Retinal pigment epithelial cell (primary cell): ENCODE measurements at places on chromosomes 6 and 20.

GRCh38 chr6:157990321-157991066, 8.8 kb downstream of the SYNJ2 start:
- no peak for DNase-seq

- DNase-seq, result no peak
Measured at GRCh38 chr6:44390158-44390683, 2.7 kb downstream of the CDC5L start.

DNA sequence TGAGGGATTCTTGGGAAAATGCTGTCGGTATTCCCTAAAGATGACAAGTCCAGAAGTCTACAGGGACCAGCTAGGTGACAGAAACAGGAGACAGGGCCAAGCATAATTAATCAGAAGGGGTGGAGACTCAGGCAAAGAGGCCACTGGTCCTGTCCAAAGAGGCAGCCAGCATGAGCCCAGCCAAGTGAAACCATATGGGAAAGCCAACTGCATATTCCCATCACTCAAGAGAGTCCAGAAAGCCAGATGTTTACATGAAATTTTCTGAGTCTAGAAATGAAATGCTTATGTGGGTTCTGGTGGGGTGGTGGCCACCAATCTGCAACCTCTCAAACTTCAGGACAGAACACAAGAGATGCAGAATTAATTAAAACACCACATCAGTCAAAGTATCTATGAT, 74.3 kb downstream of the ANKRD60 start:
- DNase-seq, result no peak

DNA sequence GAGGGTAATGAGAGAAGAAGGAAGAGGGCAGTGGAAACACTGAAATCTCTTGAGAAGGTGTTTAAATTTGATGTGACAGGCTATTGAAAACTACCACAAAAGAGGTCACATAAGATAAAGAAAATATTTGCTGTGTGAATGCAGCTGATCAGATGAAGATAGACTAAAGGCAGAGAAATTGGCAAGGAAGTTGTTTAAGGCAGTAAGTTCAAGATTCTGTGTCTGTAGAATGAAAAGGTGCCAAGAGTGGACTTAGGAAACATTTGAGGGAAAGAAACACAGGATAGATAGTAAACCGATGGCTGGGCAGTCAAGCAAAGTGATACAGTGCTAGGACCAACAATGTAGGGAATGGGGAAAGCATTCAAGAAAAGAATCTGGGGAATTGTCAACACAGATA, 332.3 kb upstream of the MARCKS start:
- DNase-seq, result no peak

- DNase-seq, result no peak
Measured at GRCh38 chr6:124028117-124028516, 224.5 kb downstream of the NKAIN2 start.

DNA sequence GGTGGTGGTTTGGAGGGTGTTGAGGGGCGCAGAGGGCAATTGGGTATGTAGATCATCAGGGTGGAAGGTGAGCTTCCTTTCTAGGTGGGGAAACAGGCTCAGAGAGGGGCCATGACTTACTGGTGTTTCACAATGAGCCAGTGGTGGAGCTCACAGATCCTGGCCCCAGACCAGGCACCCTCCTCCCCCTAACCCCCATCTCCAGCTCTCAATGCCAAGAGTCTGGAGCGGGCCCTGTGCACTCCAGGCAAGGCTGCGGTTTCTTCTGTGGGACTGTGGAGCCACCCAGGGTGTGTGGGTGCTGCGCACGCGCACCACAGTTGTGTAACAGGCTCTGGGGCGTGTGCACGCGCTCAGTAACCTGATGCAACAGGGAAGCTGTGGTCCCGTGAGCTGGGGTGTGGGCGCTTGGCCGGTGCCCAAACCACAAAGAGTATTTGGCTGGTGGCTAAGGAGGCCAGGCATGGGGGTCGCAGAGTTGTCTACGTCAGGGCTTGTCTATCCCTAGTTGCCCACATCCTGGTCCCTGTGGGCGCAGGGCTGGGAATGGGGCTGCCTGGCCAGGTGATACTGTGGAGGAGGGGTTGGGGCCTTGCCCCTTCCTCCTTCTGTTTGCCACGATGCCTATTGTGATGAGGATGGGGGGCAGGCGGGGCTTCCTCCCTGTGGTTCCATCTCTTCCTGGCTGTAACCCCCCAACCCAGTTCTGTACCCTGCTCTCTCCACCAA, 37.5 kb upstream of the MRPS18A start:
- peak; percentile 93 for DNase-seq

- DNase-seq, result no peak
Measured at GRCh38 chr6:143157131-143157530, 96.4 kb downstream of the AIG1 start.

DNA sequence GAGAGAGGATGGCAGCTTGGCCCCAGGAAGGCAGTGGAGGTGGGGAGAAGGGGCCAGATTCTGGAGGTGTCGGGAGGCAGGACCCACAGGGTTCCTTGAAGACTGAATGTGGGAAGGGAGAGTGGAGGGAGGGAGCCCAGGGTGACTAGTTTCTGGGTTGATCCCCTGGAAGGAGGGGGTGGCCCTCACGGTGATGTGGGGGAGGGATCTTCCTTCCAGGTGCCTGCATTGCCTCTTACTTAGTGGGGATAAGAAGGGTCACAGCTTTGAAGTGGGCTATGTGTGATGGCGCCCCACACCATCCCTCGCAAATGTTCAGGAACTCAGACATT, 26.7 kb downstream of the VSTM2L start:
- DNase-seq, result no peak

GRCh38 chr6:158996856-158997255, 3.1 kb downstream of the RSPH3 start:
- no peak for DNase-seq

DNA sequence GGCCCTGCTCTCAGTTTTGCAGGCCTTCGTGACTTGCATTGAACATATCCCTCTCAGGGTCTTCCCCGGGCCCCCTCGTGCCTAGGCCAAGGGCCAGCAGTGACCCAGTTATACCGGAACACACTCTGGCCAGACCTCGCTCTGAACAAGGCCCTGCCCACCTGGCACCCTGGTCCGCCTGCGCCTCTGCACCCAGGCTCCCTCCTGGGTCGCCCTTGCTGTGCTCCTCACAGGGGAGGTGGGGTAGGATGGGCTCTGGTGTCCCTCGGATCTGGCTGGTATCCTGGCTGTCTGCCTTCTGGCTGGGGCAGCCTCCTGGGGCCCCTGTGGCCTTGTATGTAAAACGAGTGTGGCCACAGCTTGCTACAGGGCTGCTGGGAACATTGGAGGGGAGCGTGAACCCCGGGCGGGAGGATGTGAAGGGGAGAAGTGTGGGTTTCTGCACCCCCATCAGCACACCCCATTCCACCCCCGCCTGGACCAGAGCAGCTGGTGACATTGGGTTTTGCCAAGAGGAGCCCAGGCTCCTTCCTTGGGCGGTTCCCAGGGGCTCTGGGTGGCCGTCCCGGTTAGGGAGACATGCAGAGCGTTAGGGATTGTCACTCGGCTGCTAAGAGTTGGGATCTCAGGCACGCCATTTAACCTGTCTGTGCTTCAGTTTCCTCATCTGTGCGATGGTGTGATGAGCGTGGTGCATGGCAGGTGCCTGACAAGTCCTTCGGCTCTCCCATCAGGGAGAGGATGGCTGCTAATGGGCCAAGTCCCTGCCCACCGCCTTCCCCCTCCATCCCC, 17.5 kb downstream of the SRC start:
- DNase-seq, result no peak

DNA sequence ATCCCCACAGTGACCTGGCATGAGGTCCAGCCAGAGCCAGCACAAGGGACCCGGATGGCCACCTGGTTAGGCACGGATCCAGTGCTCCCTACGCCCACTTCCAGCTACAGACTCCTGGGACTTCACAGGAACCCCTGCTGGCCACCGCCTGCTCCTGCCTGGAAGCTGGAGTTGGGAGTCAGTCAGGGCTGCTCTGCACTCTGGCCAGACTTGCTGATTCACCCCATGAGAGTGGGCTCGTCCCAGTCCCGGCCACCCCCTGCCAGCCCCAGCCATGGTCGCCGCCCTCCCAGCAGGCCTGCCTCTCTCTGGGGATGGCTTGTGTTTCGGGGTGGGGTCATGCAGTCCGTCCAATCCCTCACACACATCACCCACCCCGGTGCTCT, 125.8 kb downstream of the DLL1 start:
- no peak for DNase-seq

DNA sequence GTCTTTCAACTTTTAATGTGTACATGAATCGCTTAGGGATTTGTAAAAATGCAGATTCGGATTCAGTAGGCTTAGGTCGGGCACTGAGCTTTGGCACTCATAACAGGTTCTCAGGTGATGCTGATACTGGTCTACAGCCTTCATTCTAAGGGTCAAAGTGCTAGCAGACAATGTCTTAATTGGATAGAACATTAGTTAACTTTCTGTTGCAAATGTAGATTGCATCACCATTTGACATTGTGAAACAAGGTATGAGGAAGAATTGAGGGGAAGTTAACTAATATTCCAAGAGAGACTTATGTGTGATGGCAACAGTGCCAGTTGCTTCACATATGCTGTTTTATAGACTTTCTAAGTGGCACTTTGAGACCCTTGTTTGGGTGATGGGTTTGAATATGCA, 86.9 kb downstream of the MLIP start:
- DNase-seq, result no peak

- DNase-seq, result no peak
Measured at GRCh38 chr6:33607126-33607783, 13.9 kb upstream of the ITPR3 start.

GRCh38 chr6:37938909-37939308, 119.4 kb downstream of the ZFAND3 start:
- DNase-seq, result peak; percentile 13

DNA sequence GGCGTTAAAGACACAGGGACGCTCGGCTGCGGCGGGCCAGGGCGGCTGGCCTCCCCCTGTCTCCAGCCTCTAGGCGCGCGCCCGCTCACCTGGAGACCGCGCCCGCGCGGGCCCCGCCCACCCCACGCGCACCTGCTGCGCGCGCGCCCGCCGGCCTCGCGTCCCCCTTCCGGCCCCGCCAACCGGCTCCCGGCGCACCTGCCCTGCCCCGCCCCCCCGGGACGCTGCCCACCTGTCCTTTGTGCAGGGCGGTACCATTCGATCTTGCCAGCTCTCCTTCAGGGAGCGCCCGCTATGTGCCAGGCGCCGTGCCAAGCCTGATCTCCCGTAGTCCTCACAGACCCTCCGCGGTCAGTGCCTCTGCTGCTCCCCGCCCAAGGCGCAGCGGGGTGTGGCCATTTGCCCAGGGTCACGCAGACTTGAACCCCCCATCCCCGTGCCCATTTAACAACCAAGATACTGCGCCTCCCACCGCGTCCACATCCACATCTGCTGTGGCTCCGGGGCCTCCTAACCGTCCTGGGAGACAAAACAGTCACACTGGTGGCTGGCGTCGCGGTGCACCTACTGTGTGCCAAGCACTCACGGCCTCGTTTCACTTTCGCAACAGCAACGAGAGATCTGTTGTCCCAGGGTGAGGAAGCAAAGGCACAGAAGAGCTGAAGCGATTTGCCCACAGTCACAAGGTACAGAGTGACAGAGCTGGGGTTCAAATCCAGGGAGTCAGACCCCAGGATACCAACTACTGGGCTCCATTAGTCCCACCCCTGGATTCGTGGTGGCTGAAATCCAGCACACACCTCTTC, 48.1 kb downstream of the NOL4L start:
- DNase-seq, result no peak

DNA sequence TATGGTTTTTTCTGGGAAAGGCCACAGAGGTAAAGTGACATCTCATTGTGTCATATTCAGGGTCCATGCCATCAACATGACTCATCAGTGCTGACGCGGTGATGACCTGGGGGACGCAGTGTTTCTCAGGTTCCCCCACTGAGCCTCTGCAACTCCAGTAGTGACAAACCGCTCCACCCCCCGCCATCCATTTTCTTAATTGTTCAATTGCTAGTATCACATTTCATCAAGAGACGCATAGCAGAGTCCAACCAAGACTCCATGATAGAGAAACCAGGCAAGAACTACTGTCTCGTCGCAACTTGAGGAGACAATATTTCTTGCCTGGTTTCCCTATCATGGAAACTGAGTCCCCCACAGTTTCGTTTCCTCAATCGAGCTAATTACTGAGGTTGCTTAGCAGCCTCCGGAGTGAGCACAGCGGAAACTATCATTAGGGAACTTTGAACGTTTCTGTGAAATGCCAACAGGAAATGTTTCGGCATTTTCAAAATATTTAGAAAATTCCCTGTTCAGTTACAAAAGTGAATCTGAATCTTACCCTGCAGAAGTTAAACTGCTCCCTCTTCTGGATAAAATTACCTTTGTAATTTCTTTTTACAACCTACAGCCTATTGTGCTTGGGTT, 12.2 kb upstream of the SERPINB1 start:
- no peak for DNase-seq

DNA sequence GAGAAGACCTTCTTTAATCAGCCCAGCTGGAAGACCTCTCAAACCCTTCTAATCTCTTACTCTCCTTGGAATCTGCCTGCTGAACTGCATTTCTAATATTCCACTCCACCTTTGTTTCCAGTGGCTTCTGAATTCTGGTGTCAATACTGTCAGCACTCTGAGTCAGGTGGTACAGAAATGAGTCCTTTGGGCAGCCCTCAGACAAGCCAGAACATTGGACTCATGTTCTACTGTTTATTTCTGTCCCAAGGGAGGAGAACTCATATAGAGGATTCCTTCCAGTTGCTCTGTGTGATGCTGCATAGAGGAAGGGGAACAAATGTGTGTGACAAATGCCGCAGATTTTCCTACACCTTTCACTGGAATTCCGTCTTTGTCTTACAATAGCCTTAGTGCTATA, 114.8 kb downstream of the PHF3 start:
- no peak for DNase-seq

- DNase-seq, result no peak
Measured at GRCh38 chr6:146420255-146420654, 123.4 kb upstream of the RAB32 start.

GRCh38 chr6:100217225-100218012, 223.4 kb upstream of the MCHR2 start:
- DNase-seq, result no peak

DNA sequence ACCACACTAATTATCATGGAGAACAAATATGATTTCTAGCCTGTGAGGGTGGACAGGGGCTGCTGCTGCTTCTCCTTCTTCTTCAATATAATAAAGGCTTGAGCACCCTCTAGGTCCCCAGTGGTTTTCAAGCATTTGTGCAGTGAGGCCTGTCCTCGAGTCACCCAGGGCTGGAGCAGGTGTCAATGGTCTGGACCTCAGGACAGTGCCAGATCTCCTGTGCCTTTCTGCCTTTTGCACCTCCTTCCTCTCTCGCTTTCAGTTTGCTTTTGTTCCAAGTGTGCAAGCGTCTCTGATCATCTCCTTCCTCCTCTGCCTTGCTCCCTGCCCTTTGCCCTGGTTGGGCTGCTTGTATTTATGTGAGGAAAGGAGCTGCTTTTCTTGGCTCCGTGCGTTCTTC, 152.2 kb upstream of the SYNDIG1 start:
- no peak for DNase-seq
